ENCODE measurements at places on chromosomes 12 and 14. TPM values are rescaled to one million over a fixed set of nuclear protein-coding genes. Genes with fewer than 3 reads are reported as not detected.

DNA sequence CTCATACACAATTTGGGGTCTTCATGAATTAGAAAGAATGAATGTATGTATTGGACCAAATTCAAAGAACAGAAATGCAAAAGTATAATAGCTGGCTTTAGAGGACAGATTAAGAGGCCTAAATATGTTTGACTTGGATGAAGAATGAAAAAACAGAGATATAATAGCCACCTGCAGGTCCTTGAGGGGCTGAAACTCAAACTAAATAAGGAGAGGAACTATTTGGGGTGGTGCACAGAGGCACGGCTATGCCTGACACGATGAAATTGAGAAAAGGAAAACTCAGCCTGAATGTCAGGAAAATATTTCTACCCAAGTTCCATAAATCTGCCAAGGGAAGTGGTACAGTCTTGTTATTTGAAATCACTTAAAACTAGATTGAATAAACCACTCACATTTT lies 222.9 kb upstream of the DDHD1 start:
- no peak for DNase-seq

DNA sequence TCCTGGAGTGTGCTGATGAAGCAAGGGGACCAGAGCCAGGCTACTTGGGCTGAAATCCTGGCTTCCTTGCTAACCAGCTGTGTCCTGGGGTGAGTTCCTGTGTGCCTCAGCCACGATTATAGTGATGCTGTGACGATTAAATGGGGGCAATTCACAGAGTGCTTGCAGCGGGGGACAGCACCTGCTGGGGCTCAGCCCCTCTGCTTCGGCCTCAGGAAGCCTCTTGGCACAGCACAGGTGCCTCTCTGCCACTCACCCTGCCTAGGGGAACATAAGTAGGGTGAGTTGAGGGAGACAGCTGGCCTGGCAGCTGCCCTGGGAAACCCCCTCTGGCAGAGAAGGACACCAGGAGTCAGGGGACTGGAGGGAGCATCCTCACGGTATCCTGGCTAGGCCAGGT lies 9.4 kb downstream of the KRT80 start:
- DNase-seq: no peak

HHIPL1 gene
- 1.7 TPM for total RNA-seq

GRCh38 chr12:95265765-95266164 lies 48.2 kb downstream of the VEZT start:
- no peak for DNase-seq

CMA1 gene
- not detected for total RNA-seq

DNA sequence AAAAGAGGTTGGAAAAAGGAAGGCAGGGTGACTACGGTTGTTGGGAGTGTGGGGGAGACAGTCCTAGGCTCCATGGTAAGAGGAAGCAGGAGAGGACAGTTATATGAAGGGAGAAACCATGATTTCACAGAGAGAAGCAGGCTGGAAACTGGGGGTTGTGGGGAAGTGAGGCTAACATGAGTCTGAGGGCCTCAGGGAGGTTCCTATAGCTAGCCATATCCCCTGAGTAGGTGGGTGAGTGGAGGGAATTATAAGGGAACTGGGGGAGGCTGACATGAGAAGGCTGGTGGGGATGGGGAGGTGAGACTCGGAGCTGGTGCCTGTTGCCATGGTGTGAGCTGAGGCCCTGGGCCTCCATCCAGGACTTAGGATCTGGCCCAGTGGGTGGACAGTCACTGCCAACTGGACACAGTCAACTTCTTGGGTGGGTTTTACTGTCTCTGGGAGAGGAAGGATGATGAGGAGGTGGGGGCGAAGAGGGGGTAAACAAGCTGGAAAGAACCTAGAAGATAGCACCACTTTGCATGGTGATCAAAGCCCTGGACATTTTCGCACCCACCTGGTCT lies 1.4 kb downstream of the RNASE13 start:
- DNase-seq: no peak

DNA sequence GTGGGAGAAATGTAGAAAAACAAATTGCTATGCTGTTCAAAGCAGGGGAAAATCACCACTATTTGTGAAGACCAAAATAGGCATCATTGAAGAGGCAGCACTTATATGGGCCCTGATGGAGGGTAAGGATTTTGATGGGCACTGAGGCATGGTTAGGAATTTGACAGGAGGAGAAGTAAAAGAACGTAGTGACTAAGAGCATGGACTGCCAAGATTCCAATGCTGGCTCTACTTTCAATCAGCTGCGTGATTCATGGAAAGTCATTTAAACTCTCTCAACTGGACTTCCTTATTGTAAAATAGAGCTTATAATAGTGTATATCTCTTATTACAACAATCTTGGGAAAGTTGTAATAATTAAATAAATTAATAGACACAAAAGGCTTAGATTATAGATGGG lies 267.7 kb upstream of the G2E3 start:
- peak; percentile 10 for DNase-seq

SLC35F4 gene
- not detected for total RNA-seq

DNA sequence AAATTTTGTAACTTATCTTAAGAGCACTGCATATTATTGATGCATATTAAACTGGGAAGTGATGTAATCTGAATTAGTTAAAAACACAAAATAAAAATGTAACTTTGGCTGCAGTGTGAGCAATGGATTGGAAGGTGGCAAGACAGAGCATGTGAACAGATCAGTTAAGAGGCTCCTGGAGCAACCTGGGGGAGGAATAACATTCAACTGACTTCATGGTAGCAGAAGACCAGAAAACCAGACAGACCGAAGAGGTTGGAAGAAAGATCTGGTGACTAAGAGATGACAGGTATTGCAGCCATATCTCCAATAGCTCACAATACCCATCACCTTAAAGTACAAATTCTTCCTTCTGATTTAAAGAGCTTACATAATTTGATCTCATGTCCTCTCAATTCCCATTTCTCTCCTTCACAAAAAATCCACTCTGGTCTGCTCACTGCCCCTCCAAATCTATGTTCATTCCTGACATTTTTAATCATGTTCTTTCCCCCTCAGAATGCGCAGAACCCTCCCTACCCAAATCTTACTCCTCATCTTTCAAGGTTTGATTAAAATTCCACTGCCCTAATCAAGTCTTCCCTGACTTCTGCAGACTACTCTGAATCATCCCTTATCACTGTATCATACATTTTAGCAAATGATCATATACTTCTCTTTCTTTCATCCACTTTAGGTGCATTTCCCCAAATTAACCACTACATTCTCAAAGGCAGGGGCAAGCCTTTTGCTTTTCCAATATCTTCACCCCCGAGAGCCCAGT lies 51.5 kb downstream of the DUSP16 start:
- DNase-seq: no peak

EMC9 gene
- 21.4 TPM for total RNA-seq

DNA sequence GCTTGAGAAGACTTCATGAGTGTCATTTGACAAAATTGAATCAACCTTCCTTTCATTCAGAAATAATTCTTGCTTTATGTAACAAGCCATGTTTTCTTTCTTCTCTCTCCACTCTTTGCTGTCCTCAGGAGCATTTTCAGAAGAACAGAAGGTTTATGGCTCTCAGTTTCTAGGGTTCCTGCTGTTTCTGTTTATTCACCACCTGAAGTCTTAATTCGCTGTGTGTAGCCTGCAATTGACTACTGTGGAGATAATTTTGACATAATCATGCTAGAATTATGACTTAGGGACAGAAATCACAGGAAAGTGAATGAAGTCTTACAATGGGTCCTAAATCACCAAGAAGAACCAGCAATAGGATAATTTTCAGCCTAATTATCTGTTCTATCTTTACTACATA lies 7.2 kb upstream of the PLEKHG7 start:
- no peak for DNase-seq

- peak; percentile 54 for DNase-seq
These were observed 19.0 kb downstream of the SPRING1 start for GRCh38 chr12:116718655-116719454.

DNA sequence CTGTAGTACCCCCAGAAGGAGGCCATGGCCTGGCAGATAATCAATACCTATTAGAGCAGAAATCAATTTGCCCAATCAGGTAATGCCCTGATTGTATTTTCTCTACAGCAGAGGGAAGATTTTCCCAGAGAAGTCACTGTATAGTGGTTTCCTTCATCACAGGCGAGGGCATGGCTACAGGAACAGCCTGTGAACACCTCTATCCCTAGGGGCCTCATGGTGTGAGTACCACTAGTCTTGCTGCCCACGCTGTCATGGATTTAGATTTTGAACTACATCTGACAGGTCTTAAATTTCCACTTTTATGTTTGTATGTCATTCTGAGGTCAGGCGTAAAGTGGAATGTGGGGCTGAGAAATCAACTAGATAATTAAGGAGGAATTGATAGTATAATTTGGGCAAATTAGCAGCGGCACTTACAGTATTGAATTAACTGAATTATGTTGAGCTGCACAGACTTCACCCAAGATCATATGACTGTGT lies 42.4 kb upstream of the STXBP6 start:
- no peak for DNase-seq

STX2 gene
- total RNA-seq: 34.7 TPM

DNA sequence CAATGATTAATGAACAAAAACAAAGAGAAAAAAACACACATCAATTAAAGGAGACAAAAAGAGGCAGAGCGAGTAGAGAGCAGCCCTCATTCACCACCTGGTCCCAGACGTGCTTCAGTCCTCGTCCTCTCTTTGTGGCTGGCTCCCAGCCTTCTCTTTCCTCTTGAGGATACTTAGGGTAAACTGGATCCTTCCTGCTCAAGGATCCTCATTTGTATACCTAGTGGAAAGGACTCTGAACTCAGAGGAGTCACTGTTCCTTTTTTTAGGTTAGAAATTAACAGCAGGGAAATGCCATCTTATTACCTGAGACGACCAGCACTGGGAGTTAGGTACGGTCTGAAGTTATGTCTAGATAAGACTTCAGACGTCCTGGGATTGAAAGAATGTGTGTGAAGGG lies 9.7 kb downstream of the MLEC start:
- no peak for DNase-seq

DNA sequence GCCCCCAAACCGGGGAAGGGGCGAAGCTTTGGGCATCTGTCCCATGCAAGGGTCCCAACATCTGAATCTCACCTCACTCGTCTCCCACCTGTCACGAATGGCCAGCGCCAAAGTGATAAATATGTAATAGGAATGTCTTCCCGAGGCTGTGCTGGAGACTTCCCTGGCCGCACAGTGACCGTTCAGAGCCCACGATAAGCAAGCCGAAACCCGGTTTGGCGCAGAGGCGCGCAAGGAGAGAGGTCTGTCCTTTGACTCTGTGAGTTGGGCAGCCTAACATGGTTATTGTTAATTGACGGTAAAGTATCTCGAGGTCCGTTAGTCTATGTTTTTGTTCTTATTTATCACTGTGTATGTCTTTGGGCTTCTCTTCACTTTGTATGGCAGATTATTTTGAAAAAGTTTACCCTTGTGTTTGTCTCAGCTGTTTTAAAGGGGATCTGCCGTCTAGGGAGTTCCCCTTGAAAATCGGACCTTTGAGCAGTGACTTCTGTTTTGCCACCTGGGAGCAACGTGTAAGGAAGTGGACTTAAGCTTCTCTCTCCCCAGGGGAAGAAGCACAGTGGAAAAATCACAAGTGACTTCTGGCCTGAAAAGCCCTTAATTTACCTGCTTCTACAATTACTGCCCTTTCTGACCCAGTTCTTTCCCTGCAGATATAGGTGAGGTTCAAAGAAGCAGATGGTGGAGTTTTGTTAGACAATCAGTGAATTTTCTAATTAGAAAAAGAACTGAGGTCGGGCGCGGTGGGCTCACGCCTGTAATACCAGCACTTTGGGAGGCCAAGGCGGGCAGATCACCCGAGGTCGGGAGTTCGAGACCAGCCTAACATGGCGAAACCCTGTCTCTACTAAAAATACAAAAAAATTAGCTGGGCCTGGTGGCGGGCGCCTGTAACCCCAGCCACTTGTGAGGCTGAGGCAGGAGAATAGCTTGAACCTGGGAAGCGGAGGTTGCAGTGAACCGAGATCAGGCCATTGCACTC lies 1.1 kb upstream of the TM9SF1 start:
- peak; percentile 49 for DNase-seq

DNA sequence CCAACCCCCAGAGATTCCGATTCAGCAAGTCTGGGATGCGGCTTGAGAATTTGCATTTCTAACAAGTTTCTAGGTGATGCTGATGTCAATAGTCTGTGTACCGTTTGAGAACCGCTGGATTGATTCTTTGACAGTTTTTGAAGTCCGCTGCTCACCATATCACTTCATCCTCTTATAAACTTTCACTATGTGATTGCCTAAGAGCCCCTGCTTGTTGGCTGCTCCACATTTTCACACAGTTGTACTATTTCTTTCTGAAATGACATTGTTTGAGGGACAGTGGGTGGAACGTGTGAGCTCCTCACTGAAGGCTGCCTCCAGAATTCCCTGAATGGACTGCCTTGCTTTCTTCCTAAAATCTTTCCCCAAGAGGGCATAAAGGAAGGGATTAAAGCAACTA lies 7.7 kb downstream of the C3AR1 start:
- DNase-seq: no peak

- peak; percentile 80 for DNase-seq
These were observed 20.6 kb downstream of the COX14 start for GRCh38 chr12:50132505-50133135.

DNA sequence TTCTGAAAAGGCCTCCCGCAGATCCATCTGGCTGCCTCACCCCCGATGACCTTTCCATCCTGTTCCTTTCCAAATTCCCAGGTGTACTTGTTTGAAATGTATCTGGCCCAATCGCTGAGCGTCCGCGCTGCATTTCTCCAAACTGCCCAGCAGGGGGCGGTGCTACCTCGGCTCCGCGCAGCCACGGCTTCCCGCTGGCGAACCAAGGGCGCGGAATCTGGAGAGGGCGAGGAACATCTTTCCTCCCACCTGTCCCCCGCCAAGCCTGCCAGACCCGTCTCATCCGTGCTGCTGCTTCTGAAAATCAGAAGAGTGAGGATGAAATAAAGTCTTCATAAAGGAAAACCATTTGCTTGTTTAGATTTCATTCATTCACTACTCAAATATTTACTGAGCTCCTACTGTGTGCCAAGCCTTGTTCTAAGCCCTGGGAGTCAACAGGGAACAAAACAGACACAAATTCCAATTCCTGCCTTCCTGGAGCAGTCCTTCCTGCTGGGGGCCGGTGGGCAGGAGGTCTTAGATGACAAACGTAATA lies 16.8 kb upstream of the MYL2 start:
- peak; percentile 72 for DNase-seq

- DNase-seq: peak; percentile 91
These were observed at the start of gene FERMT2 for GRCh38 chr14:52950898-52951680. FERMT2 (minus strand) TSS chr14:52951050; CDS start chr14:52950568, 482 bp downstream.

DNA sequence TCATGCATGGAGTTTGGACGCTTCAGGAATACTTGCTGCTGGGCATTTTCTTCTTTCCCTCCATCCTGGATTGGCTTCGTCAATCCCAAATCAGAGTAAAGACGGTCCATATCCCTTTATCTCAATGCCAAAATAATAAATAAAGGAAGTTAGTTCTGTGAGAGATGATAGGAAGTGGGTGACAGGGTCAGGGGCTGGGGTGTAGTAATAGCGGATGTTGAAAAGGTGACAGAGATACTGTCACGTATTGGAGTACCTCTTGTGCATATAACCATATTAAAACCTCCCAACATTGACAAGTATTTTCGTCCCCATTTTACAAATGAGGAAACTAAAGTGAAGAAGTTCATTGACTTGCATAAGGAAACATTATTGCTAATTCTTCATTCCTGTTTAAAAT lies 12.4 kb downstream of the MAGOHB start:
- no peak for DNase-seq

FOXN4 gene
- not detected for total RNA-seq

GRCh38 chr12:108799401-108800243 lies 57.8 kb downstream of the SSH1 start:
- peak; percentile 22 for DNase-seq

- no peak for DNase-seq
These were observed 183.9 kb upstream of the PWP1 start for GRCh38 chr12:107501681-107502080.

KCNH3 gene
- total RNA-seq: 0.09 TPM

TRIM9 gene
- total RNA-seq: not detected

GRCh38 chr14:101256266-101256665 lies 305.0 kb upstream of the DIO3 start:
- no peak for DNase-seq

TBC1D30 gene
- total RNA-seq: 19.6 TPM
